ENCODE measurements at places on chromosomes 3 and 15.

- DNase-seq, result no peak
Measured at GRCh38 chr3:185677146-185677829, 91.2 kb downstream of the SENP2 start.

- no peak for DNase-seq
Measured at GRCh38 chr3:24012589-24013269, 67.6 kb downstream of the NR1D2 start.

DNA sequence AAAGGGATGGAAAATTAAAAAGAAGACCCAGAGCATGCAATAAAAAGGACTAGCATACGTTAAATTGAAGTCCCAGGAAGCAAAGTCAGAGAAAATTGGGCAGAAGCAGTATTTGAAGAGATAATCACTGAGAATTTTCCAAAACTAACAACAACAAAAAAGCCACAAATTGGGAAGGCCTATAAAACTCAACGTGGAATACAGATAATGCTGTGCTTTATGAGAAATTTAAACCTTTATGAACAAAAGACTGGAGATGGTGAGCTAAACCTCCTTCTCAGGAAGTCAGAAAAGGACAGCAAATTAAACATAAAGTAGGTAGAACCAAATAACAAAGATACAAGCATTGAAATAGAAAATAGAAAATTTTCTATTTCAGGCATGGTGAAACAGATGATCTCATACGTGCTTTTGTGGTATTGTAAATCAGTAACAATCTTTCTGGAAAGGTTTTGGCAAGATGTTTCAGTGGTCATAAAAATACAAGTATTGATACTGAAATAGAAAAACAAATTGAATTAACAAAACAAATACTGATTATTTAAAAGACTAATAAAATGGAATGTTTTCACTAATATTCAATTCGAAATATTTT is 55.6 kb downstream of the LYSMD4 start:
- DNase-seq, result no peak

DNA sequence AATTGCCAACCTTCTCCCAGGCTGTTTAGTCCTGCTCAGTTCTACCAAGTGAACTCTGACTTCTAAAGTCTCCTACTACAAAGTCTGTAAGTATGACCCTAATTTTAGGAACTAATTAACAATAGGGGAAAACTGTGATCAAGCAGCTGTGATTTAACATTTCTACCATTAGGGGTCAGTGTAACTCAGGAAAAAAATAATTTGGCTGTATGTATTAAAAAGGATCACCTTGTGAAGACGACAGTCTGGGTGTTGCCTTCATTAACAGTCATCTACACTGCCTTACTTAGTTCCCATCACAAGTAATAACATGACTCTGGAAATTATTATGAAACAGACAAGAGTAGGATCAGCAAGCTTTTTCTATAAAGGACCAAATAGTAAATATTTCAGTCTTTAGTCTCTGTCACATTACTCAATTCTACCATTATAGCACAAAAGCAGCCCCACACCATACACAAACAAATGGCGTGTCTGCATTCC is 4.2 kb upstream of the NPHP3 start:
- no peak for DNase-seq

- no peak for DNase-seq
Measured at GRCh38 chr15:67601073-67601472, 58.6 kb downstream of the MAP2K5 start.

DNA sequence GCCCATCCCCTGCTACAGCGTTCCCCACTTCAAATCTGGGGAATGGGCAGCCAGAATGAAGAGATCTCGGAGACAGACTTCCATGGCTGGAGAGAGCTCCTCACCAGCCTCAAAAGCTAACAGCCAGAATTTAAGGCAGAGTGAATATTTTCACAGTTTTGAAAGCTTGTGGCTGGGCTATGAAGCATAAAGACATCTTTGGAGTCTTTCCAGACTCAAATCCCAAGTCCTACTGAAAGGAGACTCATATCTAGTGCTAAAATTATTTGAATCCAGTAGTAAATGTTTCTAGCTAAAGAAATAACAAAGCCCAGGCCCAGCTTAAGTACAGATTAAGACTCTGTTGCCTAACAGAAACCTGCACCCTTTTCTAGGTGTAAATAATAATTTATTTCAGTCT is 628.4 kb upstream of the ALCAM start:
- DNase-seq, result no peak

GRCh38 chr3:17357035-17357710 is 385.3 kb downstream of the TBC1D5 start:
- no peak for DNase-seq

GRCh38 chr3:57230006-57230405 is 2.5 kb downstream of the APPL1 start:
- DNase-seq, result no peak
